Kasumi-1 (cell line): ENCODE measurements at places on chromosomes 2 and 18.
A peak's percentile ranks its signal among the peaks of the same experiment; 100 is the strongest.

DNA sequence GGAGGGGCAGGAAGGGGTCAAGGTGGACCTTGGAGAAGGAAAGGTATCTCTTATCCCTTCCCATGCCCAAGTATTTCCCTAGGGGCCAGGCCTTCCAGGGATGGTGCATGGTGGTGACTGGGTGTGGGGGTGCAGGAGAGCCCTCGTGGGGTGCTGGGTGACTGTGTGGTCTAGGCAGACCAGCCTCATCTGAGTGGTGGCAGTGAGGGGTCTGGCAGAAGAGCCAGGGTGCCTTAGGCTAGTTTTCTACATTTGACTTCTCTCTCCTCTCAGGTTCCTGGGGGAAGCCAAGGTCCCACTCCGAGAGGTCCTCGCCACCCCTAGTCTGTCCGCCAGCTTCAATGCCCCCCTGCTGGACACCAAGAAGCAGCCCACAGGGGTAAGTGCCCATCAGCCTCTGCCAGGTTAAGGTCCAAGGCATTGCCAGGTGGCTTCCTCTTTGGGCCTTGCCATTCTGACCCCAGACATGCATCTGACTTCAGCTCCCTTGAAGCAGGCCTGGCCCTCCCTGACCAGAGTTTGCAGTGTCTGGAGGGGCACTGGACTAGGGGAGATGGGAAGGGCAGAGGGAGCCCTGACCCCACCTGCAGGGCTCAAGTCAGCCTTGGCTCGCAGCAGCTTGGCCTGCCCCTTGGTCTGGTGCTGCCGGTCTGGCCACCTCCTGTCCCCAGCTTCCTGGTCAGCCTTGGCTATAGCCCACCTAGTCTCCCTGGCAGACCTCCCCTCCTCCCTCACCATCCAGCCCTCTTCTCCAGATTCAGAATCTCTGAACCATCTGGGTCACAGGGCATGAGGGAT is 49.8 kb downstream of the DYSF start:
- DNase-seq = no peak

DNA sequence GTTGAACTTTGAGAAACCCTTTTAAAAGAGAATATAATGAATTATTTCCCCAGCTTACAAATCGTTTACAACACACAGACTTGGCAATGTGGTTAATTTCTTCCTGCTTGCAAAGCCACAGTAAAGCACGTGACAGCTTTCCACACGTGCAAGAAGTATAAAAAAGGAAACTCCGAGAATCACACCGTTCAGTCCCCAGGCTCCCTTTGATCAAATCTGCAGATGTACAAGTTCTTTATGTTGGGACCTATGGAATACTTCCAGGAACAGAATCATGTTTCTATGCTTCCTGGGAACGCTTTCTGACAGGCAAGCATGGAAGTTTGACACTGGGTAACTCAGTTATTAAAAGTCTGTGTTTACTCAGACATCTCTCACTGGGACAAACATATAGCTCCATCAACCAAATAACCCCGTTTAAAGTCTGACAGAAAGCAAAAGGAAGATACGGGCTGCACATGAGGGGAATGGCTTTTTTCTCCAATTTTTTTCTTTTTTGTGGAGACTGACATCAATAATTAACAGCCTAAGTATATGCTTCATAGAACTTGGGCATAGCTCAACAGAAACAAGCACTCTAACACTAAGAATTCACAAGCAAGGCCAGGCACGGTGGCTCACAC is 134.8 kb downstream of the EIPR1 start:
- peak; percentile 83 for DNase-seq

- no peak for DNase-seq
Observed at GRCh38 chr2:156890529-156891148, 366.9 kb upstream of the GALNT5 start.

DNA sequence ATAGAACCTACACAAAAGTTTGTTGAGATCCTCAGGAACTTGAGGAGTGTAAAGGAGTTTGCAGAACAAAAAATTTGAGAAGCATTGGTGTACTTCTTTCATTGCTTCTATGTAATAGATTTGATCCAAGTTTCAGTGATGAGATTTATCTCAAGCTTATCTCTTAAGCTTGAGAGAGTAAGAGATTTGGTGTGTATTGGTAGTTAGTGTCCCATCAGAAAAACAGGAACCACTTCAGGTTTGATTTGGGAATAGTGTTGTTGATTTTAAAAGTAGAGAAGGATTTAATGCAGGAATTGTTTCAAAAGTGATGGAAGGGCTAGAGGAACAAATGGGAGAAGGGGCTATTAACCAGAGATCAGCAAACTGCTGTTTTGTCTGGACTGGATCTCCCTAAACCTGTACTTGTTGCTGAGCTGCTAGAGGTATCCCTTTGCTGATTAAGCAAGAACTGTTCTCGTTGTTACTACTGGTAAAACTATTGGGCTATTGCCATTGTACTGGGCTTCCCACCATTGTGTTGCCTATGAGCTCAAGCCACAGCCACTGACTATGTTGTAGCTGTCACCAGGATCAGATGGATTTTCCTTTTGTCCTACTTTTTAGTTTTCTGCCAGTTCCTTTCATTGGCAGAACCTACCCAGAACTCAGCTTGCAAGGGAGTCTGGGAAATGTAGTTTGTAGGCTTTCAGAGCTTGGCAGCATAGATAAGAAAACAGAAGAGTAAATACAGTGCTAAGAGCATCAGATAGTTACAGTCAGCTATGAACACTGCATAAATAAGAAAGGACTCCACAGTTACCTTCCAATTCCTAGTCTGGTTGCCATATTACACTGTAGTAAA is 39.3 kb downstream of the RAB10 start:
- DNase-seq = no peak

GRCh38 chr2:73217826-73218225 is 3.8 kb downstream of the SMYD5 start:
- no peak for DNase-seq

GRCh38 chr2:207601774-207602173 is 23.4 kb downstream of the METTL21A start:
- no peak for DNase-seq

DNA sequence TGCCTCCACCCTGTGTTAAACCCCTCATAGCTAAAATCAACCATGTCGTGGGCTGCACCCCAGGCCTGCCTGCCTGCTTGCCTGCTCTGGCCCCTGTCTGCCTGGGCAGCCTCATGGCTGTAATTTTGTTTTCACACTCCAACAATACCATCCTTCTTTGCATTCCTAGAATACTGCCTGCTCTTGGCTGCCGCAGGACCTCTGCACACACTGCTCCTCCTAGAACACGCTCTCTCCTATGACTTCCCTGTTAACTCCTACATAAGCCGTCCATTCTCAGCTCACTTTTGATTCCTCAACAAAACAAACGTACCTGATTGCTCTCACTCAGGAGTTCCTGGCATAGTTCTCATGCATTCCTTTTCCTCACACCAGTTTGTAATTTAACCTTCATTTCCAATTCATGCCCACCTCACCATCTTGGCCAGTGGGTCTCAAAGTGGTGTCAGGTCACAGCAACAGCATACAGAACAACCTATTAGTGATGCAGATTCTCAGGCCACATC is 2.5 kb downstream of the UXS1 start:
- DNase-seq = no peak

DNA sequence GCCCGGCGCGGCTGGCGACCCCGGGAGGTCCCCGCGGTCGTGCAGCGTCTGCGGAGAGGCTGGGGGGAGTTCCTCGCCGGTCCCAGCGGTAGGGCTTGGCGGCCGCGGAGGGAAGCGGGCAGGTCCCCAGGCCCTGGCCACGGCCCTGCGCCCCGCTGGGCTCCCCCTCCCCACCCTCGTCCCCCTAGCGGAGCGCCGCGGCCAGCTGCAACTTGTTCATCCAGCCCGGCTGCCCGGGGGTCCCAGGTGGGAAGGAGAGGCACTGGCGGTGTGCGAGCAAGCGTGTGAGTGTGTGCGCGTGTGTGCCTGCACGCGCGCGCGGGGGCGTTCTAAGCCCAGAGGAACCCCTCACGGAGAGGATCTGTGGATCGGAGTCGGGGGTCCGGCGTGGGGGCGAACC is 1.3 kb downstream of the PTPRM start:
- DNase-seq = no peak

- DNase-seq = no peak
Observed at GRCh38 chr2:160269803-160270570, 69.9 kb upstream of the ITGB6 start.
